ENCODE measurements at places on chromosomes 11 and 22. TPM values are rescaled to one million over a fixed set of nuclear protein-coding genes. Genes with fewer than 3 reads are reported as not detected.

- DNase-seq: peak; percentile 71
Measured at GRCh38 chr22:25403811-25404471, 160.5 kb upstream of the GRK3 start.

GRCh38 chr22:50072714-50073538, 12.3 kb downstream of the MLC1 start:
- DNase-seq: no peak

GRCh38 chr22:22716136-22716665, 71.8 kb downstream of the GGTLC2 start:
- no peak for DNase-seq

GRCh38 chr11:131408025-131408640, 37.7 kb downstream of the NTM start:
- DNase-seq: no peak

GRCh38 chr11:68832476-68833181, 9.1 kb downstream of the CPT1A start:
- no peak for DNase-seq

GRCh38 chr11:22859756-22860155, 518 bp downstream of the CCDC179 start:
- no peak for DNase-seq

GRCh38 chr11:3021125-3021524, 29.0 kb upstream of the NAP1L4 start:
- DNase-seq: no peak

The INPP5J gene
- 13.8 TPM for total RNA-seq

The JAML gene
- 5.4 TPM for total RNA-seq
